ENCODE measurements at places on chromosomes 11 and 22.
A peak's percentile ranks its signal among the peaks of the same experiment; 100 is the strongest.

GRCh38 chr11:93591247-93591898, 48.2 kb upstream of the SMCO4 start:
- peak; percentile 60 for DNase-seq

DNA sequence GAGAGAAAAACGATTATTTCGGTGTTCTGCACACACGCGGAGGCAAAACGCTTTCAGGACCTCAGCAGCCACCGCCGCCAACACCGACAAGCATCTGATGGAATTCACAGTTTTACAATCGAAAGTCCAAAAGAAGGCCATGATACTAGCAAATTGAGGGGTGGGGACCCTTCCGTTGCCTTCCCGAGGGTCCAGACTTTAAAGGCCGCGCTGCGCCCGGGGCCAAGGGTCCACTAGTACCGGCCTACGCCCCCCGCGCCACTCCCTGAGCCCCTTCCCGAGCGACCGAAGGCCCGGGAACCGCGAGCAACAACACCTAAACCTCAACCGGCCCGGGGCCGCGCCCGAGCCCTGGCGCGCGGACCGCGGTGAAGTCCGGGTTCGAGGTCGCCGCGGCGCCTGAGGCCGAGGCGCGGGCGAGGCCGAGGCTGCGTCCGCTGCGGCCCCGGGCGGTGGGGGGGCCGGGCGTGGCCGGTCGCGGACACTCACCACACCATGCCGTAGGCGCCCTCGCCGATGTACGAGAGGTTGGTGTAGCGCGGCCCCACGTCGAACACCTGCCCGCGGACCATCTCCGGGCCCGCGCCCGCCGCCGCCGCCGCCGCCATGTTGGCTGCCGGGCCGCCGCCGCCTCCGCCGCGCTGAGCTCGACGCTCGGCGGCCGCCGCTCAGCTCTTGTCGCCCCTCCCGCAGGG, 465 bp downstream of the MAPK1 start:
- no peak for DNase-seq

GRCh38 chr11:46127150-46127638, 5.9 kb upstream of the PHF21A start:
- peak; percentile 89 for DNase-seq

GRCh38 chr11:133476570-133477250, 55.6 kb downstream of the OPCML start:
- DNase-seq: no peak

DNA sequence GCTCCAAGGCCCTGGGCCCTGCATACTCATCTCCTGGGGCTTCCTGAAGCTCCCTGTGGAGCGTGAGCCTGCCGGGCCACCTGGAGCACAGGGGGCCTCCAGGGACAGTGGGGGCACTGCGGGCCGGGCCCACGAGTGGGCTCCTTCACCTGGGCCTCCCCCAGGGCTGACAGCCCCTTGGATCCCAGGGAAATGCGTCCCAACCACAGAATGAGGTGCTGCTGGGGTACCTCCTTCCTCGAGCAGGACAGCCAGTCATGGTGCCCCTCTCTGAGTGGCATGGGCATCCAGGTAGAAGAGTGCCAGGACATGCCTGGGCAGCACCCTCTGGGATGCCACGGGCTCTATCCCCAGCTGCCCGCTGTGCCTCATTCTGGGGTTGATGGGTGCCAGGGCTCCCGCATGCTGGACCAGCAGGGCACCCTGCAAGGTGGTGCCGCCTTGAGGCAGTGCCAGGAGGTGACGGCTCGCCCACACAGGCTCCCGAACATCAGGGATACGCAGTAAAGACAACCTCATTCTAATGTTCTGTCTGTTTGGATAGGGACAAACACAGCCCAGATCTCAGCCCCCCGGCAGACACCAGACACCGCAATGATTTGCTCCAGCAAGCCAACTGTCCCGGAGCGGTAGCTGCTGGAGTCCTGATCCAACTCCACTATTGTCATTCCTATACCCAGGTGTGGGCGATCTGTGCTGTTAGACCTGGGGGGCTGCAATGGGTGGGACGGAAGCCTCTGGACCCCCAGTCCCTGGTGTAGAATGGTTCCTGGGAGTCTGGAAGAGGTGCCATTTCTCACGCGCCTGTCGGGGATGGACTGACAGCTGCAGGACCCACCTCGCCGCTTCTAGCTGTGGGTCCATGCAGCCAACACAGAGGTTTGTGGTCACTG, 25.8 kb downstream of the KRTAP5-5 start:
- no peak for DNase-seq

DNA sequence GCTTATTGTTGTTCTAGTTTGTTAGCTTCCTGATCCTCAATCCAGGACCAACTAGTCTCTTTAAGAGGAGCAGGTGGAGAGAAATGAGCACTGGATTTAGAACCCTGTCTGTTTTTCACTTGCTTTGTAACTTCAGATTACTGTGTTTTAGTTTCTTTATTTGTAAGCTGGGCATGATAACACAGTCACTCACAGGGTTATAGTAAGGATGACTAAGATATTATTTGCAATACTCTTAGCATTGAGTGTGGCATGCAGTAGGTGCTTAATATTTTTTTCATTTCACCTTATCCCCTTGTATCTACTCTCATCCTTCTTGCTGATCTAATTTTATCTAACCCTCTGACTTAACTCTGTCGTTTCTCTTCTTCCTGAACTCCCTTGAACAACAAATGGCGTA, 33.8 kb downstream of the DNHD1 start:
- DNase-seq: no peak

DNA sequence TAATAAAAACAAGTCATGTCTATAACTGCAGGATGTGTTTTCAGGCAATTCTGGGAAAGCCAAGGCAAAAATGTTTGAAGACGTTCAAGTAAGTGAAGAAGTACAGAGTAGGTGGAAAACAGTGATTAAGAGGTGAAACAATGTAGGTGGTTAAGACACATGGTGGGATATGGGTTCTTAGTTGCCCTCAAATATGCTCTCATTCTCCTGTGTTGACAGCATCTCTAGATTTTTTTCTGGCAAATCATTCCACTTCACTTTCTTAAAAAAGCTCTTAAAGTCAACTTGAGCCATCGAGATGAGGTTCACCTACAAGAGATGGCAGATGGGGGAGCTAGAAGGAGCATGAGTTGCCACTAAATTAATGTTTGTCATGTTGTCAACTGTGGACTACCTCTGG, 1041.0 kb upstream of the CNTN5 start:
- no peak for DNase-seq

DNA sequence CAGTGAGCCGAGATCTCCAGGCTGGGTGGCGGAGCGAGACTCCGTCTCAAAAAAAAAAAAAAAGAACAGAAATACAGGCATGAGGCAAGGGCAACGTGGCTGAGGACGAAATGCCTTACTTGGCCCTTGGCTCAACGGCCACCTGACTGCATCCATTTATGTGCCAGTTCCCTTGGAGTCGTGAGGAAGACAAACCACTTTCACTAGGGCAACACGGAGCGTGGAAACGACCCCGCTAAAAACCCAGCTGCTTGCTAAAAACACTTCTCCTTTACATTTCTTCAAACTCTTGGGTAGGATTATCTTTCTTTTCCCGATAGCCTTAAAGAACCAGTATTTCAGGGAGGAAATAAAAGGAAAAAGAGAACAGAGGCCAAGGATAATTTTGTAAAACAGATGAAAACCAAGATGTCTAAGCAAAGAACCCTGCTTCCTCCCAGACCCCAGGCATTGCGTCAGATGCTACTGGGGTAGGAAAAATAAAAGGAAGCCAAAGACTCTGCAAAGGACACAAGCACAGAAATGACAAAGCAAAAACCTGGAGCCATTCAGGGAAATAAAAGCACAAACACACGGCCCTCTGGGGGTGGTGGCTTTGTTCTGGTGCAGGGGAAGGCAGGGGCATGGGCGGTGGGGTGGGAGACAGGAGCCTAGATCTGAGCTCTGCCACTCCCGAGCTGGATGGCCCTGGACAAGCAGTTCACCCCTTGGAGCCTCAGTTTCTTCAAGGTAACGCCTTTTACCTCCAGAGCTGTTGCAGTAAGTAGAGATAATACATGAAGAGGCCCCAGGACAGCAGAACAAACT, 37.0 kb downstream of the PC start:
- DNase-seq: peak; percentile 65

GRCh38 chr11:125593114-125593820, 615 bp downstream of the STT3A start:
- peak; percentile 16 for DNase-seq

- no peak for DNase-seq
Observed at GRCh38 chr11:131606811-131607335, 236.5 kb downstream of the NTM start.

GRCh38 chr22:41469218-41469851, 418 bp downstream of the ACO2 start:
- no peak for DNase-seq

DNA sequence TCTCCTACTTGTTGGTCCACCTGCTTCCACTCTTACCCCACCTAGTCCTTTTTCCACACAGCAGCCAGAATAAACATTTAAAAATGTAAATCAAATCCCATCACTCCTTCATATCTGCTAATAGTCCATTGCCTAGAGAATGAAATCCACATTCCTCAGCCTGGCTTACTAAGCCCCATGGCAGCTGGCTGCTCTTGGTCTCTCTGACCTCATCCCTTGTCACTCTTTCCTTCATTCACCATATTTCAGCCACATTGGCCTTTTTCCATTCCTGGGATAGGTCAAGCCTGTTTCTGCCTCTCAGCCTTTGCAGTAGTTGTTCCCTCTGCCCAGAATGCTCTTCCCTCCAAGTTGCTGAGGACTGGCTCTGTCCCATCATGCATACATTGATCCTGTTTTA, 512.8 kb downstream of the INSC start:
- DNase-seq: no peak

GRCh38 chr11:11363674-11364073, 10.6 kb upstream of the CSNK2A3 start:
- DNase-seq: no peak

- no peak for DNase-seq
Observed at GRCh38 chr11:61889831-61890230, 1.5 kb downstream of the FADS3 start.

GRCh38 chr22:50150161-50151129, 20.1 kb upstream of the PANX2 start:
- DNase-seq: no peak

GRCh38 chr11:126154691-126155090, 56.8 kb downstream of the RPUSD4 start:
- no peak for DNase-seq

DNA sequence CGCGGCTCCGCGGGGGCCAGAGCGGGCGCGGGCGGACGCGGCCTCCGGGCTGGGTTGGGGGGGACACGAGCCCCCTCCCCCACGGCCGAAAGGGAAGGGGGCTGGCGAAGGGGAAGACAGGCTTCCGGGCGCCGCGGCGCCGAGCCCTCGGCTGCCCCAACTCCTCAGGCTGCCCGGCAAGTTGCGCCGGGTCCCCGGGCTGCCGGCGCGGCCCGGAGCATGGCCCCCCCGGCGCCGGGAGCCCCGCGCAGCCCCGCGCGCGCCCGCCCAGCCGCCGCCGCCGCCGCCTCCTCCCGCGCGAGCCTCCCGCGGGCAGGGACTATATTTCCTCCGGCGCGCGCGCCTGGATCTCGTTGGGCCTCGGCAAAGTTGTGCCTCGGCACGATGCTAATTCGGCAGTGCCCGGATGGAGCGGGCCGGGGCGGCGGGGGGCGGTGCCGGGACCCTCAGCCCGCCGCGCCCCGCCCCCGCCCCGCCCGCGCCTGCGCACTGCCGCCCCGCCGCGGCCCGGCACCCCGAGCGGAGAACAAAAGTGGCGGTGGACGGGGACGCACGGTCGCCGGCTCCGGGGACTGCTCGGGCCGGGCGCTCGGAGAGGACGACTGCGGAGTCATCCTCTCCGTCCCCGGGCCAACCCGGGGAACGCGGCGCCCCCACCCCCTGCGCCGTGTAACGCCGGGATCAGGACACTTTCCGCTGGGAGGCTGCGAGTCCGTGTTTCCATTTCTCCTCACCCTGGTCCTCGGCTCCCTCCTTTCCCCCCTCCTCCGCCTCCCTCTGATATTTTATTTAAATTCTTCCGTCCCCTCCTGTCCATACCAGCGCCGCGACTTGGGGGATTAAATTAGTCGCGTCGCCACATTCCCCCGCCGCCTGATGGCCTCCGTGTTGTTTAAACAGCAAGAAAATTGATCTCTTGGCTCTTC, at the start of gene PHF21B:
Gene PHF21B, minus strand, starts transcription at position 400 of the 926 bp plus-strand sequence. CDS start 456 bp downstream, outside the sequence.
- DNase-seq: no peak

- DNase-seq: no peak
Observed at GRCh38 chr11:96207459-96208449, 135.2 kb downstream of the MAML2 start.
